ENCODE measurements at places on chromosomes 3 and 15. TPM values are rescaled to one million over a fixed set of nuclear protein-coding genes. Genes with fewer than 3 reads are reported as not detected.
A peak's percentile ranks its signal among the peaks of the same experiment; 100 is the strongest.

The ROPN1 gene
- not detected for total RNA-seq

The SEMA3F gene
- total RNA-seq = 98.8 TPM

The PLIN1 gene
- total RNA-seq = 1.8 TPM

The SLC6A11 gene
- not detected for total RNA-seq

DNA sequence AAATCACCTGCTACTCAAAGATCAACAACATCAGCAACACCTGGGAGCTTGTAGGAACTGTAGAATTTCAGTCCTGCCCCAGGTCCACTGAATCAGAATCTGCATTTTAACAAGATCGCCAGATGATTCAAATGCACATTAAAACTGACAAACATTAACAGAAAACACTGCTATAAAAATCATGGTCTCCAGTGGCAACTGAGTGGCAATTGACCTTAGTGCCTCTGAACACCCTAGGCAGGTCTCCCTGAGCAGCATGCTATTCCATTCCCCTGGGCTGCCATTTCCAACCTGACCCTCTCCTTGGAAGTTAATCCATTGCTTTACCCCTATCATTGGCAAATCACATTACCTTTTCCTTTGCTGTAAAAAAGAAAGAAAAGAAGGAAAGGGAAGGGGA lies 23.0 kb upstream of the TOP2B start:
- DNase-seq = no peak

- DNase-seq = peak; percentile 49
Measured at GRCh38 chr15:77535845-77536244, 96.9 kb downstream of the LINGO1 start.

DNA sequence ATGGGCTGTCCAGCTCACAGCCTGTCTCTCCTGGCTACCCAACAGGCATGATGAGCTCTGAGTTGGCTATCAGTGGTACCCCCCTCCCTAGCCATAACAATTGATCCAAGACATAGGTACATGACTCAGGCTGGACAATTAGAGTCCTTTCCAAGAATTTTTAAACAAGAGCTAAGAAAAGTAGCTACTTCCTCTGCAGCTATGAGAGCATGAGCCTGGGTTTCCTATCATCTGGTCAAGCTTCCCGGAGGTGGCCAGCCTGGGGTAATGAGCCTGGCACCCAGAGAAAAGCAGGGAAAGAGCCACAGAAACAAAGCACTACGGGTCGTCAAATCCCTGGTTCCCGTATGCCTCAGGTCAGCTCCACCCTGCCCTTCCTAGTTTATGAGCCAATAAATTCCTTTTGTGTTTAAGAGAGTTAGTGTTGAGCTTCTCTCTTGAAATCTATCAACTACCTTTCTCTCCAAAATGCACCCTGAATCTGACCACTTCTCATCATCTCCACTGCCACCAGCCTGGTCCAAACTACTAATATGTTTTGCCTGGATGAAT lies 2.3 kb upstream of the SLC51B start:
- no peak for DNase-seq

DNA sequence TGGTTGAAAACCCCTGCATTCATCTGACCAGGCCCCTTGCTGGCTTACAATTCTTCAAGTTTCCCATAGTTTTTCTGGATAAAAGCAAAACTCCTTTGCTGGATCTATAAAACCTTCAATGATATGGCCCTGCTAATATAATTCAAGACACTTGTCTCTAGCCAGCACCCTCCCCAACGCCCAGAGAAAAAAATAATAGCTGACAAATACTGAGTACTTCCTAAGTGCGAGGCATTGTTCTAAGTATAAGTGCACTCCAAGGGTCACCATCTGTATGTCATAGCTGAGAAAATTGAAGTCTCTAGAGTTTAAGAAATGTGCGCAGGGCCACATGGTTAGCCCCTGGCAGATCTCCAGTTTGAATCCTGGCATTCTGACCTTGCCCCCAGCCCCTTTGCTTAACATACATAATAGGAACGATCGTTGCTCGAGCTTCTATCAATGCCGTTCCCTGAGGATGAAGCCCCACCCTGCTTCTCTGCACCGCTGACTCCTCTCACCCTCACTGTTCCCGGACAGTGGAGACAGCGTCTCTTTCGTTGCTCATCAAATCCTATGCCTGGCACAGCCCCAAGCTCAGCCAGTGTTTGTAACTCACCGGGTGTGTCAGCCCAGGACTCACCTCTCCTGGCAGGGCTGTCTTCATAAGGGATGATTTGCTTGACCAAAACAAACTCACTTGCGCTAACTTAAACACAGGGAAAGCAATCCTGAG lies 377.1 kb upstream of the PROK2 start:
- DNase-seq = no peak

Data from spleen (tissue), 13 donors.